ENCODE measurements at places on chromosomes 2 and 18.

DNA sequence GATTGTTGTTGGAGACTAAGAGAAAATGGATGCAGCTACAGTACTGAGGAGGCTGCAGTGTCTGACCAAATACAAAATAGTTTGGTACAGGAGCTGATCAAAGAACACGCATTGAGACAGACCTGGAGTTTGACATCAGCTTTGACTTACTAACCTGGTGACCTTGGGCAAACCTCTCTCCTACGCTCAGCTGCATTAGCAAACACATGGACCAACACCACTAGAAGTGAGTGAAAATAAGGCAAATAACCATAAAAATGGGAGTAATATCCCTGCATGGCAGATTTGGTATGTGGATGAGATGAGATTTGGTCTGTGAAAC lies 126.5 kb downstream of the LPIN1 start:
- no peak for DNase-seq

DNA sequence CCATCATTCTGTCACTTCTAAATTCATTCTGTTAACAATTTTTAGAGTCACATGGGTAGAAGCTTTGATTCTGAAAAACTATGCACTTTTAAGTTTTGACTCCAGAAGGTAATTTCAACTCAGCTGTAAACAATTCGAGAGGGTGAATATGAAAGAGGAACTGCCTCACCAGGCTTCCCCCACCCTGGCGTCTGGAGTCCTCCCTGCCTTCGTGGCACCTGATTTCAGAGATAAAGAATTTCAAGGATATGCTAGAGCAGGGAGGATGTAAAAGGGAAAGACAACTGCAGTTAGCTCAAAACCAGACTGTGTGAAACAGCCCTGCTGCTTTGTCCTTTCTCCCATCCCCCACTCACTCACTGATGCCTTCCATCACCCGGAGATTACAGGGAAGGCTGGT lies 40.7 kb downstream of the ONECUT2 start:
- no peak for DNase-seq

DNA sequence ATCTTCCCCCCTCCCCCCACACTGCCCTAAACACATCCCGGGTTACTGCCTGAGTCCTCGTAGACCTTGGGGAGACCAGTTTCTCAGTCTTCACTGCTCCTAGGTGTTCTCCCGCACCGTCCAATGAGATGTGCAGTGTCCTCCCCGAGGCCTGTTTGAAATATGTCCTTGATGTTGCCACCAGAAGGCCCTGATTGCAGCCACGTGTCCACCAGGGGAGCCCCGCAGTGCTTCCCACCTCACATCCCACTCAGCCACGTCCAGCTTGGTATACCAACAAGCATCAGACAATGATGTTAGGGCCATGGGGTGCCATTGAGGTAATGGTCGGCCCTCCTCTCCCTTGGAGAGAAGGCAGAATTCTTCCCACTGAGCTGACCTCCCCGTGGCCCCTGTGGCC lies 38.7 kb downstream of the TCF7L1 start:
- no peak for DNase-seq

DNA sequence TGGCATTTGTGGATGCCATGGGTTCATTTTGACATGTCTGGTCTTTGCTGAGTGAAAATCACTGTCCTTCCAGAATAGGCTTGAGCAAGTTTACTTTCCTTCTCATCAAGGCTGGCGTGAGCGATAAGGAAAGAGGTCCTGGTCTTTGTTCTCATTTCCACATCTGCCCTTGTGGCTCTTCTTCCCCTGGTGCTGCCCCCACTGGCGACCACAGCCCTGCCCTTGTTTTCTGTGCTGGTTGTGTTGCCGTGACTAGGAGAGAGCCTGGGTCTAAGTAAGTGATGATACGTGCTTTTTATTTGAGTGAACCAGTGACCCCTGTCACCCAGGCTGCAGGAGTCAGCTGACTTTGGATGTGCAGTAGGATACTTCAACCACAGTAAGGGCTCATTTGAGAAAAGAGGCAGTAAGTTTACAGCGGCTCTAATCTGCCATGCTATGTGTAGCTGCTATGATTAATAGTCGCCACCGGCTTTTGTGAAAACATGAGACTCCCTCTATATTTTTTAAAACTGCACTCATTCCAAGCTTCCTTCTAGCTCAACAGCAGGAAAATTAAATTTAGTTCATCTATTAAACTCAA lies 441.7 kb downstream of the RNF144A start:
- no peak for DNase-seq

GRCh38 chr18:72468021-72468710 lies 76.0 kb downstream of the CBLN2 start:
- DNase-seq: no peak

DNA sequence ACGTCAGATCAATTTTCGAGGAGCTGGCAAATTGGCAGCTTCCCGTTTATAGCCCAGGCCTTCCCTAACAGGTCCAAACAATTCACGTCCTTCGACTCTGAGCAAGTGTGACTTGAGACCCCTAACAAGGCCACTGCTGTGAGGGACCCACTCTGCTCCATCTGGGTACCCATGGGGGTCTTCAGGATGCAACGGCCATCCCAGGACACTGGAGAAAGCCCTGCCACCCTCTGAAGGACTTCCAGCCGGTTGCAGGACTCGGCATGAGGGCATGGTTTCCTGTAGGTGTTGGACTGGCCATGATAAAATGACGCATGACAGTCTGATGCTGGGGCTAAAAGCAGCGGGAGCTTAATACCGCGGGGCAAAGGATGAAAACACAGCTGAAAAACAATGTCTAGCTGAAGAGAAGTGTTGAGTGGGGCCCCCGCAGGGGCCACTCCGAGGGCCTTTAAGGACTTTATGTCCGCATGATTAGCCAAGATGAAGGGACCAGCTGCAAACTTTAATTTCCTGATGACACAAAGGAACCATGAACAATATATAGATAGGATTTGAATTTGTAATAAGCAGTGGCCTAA lies 113.3 kb upstream of the ZNF521 start:
- DNase-seq: no peak

DNA sequence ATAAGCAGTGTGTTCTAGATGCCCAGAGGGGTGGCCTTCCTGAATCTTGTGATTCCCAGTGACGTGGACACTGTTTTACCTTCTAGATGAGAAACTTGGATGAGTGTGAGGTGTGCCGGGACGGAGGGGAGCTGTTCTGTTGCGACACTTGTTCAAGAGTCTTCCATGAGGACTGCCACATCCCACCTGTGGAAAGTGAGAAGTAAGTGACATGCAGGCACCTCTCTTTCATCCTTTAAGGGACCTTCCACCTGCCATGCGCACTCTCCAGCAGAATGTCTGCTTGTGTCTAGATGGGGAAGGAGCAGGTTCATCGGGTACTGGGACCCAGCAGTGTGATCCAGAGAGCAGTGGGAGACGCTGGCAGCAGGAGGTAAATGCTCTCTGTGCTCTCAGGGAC lies 16.0 kb upstream of the SP100 start:
- no peak for DNase-seq

- no peak for DNase-seq
Observed at GRCh38 chr2:239376942-239377531, 23.8 kb downstream of the HDAC4 start.

DNA sequence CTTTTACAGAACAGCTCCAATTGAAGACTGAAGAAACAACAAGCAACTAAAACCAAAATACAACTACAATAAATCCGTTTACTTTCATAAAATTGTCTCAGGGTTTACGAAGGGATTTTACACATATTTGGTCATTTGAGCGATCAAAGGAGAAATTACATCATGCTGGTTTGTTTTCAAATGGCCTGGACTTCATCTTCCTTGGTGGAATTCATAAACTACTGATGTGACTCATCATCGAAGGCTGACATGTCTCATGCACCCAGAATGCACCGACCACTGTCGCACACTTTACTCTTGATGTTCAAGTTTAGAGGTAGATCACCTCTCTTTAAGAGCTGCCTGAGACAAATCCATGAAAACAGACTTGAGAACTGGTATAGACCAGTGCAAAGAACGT lies 25.6 kb upstream of the PMAIP1 start:
- DNase-seq: no peak

DNA sequence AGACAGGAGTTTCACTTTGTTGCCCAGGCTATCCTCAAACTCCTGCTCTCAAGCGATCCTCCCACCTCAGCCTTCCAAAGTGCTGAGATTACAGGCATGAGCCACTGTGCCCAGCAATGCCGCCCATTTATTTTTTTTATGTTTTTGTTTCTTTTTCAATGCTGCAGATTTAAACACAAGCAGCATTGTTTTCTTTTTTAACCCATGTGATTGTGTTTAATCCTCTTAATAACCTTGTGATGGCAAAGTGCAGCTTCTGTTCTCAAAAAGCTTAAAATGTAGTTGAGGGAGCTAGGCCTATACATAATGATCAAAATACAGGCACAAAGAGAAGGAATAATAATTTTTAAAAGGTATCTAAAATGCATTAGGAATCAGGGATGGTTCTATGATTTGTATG lies 11.5 kb downstream of the MSGN1 start:
- no peak for DNase-seq

GRCh38 chr18:12772111-12772510 lies 69.3 kb downstream of the PSMG2 start:
- no peak for DNase-seq

GRCh38 chr2:233079953-233080835 lies 20.1 kb downstream of the INPP5D start:
- DNase-seq: no peak

- no peak for DNase-seq
Observed at GRCh38 chr2:235008584-235009044, 56.8 kb downstream of the SH3BP4 start.

DNA sequence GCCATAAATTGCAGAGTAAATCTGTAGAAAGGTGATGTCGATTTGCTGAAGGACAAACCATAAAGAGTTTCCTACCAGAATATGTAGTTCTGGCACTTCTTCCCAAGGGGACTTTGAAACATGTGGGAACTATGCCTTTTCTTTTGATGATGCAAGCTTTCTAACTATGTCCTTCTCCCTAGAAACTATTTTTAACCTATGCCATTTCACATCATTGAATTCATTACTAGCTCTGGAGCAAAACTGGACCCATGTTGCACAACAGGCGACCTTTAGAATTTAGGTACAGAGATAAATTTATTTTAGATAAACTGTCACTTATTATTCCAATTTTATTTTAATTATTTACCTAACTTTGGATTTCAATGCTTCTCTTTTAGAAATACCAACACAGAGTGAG lies 186.5 kb downstream of the CCDC102B start:
- no peak for DNase-seq

GRCh38 chr18:36814994-36815393 lies 13.8 kb downstream of the TPGS2 start:
- DNase-seq: peak; percentile 92

- no peak for DNase-seq
Observed at GRCh38 chr2:96587843-96588242, 50.3 kb downstream of the KANSL3 start.

GRCh38 chr2:174335988-174336500 lies 1.3 kb downstream of the SP9 start:
- DNase-seq: no peak

- no peak for DNase-seq
Observed at GRCh38 chr2:181985632-181986205, at the start of gene PPP1R1C. PPP1R1C (plus strand) TSS chr2:181985853; CDS start chr2:181986111, 258 bp downstream.

DNA sequence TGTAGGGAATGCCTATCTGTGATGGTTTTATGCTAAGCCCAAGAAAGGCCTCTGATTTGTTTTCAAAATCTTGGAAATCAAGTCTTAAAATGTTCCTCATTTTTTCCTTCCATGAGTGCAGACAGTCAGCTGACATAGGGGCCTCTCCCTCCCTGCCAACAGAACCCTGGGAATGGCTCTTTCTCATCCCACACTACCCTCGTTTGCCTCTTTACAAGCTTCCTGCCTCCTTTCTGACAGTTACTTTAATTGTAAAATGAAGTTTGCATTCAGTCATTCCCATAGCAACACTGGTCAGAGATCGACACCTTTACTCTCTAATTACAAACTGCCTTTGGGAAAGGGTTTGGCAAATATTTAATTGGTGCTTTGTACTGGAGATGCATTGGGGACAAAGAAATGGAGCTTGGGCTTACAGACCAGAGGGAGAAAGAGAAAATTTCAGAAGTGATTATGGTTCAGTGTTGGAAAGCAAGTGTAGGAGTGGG lies 25.4 kb downstream of the KIF5C start:
- no peak for DNase-seq

- DNase-seq: no peak
Observed at GRCh38 chr2:44668336-44668735, 273.2 kb upstream of the SIX3 start.

DNA sequence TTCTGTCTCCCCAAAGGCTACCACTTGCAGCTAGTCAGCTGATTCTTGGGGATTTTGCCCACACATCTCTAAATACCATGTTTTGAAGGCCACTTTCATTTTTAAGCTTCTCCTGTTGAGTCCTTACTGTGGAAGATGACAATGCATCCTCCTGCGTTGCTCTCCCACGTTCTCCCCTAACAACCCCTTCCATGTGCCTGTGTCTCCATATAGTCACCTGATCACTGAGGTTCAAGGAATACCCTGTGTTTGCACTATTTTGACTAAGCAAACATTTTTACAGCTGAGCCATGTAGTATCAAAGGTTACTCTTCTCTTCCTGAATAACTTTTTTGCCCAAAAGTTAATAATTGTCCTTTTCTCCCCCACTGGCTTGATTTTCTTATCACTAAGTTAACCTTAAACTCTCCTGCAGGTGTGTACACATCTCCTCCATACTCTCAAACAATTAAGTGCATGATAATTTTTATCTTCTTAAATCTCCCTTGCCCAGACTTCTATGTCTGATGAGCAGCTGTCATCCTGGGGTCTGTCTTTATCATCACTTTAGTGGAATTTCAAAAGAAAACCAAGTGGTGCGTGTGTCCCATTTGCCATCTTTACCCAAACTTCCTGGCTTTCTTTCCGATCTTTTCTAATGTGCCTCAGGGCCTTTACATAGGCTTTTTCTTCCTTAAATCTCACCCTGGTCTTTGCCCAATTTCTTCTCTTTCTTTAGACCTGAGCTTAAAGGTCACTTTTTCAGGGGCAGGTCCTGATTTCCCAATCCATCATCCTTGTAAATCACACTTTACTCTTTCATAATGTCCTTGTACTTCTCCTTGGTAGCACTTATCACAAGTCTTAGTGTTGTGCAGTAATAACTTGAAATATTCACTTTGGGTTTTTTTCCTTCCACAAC lies 85.2 kb upstream of the SPATS2L start:
- DNase-seq: no peak

DNA sequence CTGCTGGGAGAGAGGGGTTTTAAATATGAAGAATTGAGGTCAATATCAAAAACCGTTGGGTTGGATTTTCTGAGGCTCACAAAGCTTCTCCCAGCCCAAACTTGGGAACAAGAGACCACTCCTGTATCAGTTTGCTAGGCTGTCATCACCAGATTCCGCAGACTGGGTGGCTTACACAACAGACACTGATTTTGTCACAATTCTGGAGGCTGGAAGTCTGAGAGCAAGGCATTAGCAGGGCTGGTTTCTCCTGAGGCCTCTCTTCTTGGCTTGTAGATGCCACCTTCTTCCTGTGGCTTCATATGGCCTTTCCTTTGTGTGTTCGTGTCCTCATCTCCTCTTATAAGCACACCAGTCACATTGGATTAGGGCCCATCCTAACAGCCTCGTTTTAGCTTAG lies 122.9 kb upstream of the COPS8 start:
- no peak for DNase-seq

DNA sequence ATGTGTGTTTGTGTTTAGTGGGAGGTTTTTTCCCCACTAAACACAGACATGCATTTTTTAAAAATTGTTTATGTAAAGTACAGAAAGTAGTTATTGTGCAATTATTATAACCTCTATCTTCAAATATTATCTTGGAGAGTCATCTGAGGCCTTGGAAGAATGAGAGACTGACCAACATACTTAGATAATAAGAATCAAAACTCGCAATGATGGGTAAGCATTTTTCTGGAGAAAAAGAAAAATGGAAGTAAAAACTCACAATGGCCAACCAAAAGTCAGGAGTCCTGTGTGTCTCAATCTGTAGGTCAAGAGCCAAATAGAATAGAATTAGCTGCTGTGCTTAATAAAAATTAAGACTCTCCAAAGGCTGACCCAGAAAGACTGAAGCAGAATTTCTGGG lies 43.0 kb downstream of the MEMO1 start:
- no peak for DNase-seq
